Upper lobe of right lung (tissue), 1 donor: ENCODE measurements at places on chromosomes 12 and 14.

GRCh38 chr12:68478516-68479260 lies 132.0 kb upstream of the RAP1B start:
- DNase-seq: no peak

DNA sequence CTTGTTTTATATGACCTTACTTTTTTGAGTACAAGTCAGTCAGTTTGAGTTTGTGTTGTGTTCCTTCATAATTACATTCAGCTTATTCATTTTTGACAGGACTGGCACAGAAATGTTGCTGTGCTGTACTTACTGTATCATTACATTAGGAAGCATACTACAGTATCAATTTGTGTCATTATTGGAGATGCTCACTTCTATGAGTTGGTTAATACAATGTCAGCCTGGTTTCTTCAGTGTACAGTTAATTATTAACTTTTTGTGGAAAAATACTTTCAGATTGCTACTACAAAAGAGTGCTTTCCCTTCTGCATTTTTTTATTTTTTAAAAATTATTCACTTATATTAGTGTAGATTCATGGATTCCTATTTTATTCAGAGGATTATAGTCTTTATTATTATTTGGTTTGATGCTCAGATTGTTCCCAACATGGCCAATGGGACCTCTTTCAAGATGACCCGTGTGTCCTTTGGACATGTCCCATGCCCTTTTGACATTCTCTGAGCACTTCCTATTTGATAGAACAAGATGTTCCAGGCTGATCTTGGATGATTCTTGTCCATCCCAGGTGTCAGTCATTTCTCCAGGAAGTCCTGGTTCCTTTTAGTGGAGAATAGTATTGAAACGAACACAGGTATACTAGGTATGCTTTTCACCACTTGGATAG lies 66.6 kb downstream of the MON2 start:
- no peak for DNase-seq

DNA sequence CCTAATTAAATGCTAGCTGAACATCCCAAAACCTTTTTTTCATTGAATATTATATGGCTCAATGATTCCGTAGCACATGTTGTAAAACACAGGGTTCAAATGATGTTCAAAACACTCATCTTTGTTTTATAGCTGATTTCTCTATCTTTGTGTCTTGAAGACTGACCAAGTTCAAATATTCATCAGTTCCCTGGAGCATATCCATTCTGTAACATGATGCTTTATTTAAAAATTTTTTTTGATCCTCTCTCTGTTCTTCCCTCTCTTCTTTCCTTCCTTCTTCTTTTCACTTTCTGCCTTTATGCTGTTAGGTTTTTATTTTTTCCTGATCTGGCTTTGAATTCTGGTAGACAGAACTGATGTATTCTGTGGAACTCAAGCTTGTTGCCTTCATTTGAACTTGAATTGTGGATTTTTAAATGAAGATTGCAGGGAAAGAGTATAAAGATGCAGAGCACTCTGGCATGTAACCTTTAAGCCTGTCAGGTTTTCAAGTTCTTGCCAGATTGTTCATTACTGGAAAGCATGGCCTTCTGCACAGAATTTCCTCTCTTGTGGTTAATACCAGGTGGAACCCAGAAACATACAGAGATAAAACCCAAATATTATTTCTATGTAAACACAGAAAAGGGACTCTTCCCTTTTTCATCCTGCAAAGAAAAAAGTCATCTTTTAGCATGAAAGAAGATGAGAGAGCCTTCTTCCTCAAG lies 39.5 kb downstream of the PROX2 start:
- DNase-seq: no peak

DNA sequence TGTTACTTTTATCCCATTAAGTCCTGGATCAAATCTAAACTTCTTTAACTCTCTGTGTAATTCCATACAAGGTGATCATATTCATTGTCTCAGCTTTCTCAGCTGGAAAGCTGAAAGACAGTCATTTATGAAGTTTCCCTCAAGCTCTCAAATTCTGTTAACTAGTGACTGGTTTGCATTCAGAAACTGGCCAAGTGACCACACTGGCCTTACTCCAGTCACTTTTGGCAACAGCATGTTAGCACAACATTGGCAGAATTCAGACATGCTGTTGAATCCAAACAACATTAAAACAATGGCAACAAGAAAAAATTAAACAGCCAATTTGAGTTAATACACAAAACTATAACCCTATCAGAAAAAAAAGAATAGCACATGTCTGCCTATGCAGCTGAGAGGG lies 343.3 kb downstream of the MDGA2 start:
- no peak for DNase-seq

- no peak for DNase-seq
Observed at GRCh38 chr12:27194644-27195043, 49.4 kb upstream of the STK38L start.

DNA sequence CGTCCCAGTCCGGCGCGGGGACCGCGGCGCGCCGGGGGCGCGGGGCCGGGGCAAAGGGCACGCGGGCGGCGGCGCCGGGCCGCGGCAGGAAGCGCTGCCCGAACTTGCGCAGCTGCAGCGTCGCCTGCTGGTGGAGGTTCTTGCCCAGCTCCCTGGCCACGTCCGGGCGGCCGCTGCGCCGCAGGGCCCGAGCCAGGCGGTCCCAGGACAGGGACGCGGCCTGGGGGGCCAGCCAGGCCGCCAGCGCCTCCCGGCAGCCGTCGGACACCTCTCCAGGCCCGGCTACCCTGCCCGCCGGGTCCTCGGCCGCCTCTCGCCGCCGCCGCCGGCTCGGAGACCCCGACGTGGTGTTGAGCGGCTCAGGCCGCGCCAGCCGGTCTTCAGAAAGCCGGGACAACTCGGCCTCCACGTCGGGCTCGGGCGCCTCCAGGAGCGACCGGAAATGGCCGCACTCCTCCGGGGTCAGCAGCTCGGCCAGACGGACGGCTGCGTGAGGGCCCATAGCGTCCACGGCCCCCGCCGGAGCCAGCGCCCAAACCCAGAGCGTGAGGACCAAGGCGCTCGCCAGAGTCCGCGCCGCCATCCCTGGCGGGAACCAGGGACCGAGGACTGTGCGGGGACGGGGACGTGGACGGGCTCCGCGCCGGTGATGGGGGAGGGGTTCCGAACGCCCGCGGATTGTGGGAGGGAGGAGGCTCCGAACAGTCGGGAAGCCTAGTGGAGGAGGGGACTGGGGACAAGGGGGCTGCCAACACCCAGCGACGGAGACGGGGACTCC lies 34.0 kb downstream of the FIGNL2 start:
- DNase-seq: peak; percentile 92

GRCh38 chr12:49609059-49609874 lies 3.8 kb upstream of the FAM186B start:
- no peak for DNase-seq

DNA sequence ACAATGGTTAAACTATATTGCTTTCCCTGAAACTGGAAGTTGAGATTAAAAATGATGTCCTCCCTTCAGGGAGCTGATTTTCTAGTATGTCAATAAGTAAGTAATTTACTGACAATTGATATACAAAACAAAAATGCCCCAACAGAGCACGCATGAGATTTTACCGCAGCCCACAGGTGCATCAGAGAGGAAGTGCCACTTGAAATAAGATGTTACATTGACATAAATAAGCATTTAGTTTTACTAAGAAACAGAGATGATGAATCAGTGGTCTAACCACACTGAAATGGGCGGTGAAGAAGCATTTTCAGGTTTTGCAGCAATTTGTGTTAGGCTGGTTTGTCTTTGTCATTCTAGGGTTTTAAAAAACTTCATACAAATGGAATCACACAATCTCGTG lies 8.8 kb upstream of the CLECL1 start:
- DNase-seq: no peak

DNA sequence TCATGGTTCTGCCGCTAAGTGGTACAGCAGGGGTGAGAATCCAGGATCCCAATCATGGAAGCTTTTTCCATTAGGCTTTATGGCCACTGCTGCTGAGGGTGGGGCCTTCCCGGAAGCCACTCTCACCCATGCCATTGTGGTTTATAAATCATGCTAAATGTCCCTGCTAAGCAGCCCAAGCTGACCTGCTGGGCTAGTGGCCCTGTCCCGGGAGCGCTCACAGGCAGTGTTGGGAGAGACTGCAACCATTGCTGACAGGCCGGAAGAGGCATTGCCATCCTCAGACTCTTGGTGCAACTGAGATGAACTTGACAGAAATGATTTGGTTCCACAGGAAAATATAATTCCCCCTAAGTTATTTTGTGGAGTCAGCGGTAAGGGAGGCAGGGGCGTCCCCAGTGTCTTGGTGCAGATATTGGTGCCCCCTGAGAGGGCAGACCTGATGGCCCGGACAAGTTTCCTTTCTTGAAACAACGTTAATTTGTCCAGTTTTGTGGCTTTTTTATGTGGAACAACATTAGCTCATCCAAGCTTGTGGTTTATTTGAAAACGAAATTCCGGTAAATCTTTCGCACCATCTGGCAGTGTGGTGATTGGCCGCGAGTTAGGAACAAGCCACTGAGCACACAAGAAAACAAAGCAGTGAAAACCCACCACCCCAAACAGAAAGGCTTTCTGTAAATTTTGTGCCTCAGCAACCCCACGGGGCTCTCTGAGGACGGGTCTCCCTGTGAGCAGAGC lies 82.3 kb downstream of the SSPN start:
- DNase-seq: no peak

DNA sequence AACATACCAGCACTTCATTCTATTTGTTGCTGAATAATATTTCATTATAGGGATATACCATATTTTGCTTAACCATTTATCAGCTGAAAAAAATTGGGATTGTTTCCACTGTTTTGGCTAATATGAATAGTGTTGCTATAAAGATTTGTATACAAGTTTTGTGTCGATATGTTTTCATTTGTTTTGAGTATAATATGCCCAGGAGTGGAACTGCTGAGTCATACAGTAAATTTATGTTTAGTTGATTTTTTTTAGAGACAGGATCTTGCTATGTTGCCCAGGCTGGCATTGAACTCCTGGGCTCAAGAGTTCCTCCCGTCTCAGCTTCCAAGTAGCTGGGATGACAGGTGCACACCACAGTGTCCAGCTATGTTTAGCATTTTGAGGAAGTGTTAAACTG lies 131.5 kb upstream of the TMCC3 start:
- no peak for DNase-seq

DNA sequence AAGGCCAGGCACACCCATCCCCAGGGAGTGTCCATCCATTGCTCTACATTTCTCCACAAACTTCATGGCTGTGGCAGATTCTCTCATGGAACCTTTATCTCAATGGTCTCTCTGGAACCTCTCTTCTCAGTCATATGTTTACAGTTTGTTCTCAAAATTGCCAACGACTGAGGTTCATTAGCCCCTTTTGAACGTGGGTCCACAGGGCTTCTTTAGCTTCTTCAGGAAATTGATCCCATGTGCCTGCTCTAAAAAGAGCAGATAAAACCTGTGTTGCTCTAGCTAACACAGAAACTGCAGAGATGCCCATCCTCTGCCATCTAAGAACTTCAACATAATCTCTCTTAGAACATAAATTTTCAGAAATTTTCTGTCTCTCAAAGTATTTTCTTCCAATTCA lies at the start of gene OR6C4:
TSS of gene OR6C4 (plus strand) at position 301 of the 400 bp plus-strand sequence. CDS start 1,625 bp downstream, outside the sequence.
- no peak for DNase-seq

DNA sequence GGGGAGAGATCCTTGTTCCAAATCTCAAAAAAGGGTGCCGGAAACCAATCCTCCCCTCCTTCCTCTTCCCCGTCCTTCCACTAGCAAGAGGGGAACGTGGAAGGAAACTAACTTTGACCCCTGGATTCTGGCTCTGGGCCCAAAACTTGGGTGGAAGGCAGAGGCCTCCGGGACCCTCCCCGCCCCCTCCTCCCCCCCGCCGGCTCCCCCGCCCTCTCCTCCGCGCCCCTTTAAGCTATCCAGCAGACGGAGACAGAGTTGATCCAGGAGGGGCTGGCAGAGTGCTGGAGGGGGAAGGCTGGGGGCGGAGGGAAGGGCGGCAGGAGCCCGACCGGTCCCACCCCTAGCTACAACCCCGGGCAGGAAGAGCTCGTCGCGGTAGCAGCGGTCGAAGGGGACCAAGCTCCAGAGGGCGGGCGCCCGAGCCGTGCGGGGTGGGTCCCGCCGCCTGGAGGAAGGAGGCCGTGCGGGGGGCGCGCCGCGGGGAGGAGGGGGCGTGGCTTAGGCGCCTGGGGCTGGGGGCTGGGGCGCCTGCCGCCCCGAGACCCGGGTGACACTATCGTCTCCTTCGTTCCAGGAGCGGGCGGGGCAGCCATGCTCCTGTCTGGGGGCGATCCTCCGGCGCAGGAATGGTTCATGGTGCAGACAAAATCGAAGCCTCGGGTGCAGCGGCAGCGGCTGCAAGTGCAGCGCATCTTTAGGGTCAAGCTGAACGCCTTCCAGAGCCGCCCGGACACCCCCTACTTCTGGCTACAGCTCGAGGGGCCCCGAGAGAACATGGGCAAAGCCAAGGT lies at the start of gene NYNRIN:
TSS of gene NYNRIN (plus strand) at position 351 of the 794 bp plus-strand sequence. CDS start at position 595, 244 bp downstream.
- DNase-seq: peak; percentile 74

- no peak for DNase-seq
Observed at GRCh38 chr14:53542732-53543131, 389.6 kb upstream of the DDHD1 start.

DNA sequence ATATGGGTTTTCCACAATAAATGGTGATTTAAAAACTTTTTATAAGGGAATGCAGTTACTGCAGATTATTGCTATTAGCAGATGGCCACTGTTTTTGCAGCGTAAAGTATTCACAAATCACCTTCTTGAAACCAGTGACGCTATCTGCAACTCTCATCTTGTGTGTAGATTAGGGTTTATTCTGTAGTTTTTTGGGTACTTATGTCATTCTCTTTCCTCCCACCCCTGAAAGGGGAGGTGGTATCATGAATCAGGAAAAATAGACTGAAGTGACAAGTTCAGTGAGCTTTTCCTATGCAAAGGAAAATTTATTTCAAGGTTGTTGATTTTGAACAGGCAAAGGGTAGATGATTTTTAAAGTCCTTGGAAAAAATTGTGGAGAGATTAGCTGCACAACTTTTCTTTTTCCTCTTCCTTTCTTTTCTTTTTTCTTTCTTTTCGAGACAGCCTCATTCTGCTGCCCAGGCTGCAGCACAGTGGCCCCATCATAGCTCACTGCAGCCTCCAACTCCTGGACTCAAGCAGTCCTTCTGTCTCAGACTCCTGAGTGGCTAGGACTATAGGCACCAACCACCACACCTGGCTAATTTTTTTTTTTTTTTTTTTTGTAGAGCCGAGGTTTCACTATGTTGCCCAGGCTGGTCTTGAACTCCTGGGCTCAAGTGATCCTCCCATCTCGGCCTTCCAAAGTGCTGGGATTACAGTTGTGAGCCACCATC lies 1.6 kb downstream of the FRS2 start:
- DNase-seq: no peak

GRCh38 chr12:14975457-14975856 lies 2.6 kb downstream of the PDE6H start:
- DNase-seq: no peak

- peak; percentile 69 for DNase-seq
Observed at GRCh38 chr12:133130808-133131128, 341 bp downstream of the ZNF10 start.

GRCh38 chr14:85620947-85621346 lies 91.0 kb downstream of the FLRT2 start:
- no peak for DNase-seq

GRCh38 chr12:124323771-124324530 lies 29.1 kb downstream of the RFLNA start:
- no peak for DNase-seq

DNA sequence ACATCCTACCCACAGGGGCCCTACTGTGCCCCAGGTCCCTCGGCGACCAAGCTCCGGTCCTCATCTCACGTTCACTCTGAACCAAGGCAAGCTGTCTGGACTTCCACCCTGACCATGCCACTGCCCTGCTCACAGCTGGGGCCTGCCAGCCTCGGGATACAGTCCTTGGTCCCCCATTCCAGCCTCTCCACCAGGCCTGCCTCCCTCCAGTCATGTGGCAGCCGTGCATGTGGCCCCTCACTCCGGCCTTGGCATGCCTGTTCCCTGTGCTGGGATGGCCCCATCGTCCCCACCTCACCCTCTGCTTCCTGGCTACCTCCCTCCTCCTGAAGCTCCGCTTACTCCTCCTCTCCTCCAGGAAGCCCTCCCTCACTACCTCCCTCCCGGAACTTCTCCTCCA lies 38.6 kb upstream of the DLK1 start:
- no peak for DNase-seq
